ENCODE measurements at places on chromosomes 3 and 15.

DNA sequence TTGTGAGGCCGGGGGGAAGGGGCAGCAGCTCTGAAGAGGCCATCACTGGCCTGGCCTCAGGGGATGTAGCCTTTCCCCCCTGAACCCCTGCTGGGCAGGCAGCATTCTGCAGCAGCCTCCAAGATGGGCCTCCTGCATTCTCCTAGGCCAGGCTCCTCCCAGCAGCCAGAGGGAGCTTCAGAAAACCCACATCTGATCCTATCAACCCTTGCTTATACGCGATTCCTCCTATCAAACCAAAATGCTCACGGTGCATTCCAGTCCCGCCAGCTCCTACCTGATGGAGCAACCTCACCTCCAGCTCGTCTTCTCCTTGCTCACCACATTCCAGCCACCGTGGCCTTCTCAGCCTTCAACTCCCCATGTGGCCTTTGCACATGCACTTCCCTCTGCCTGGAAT lies 85.7 kb downstream of the MEGF11 start:
- DNase-seq = no peak

- DNase-seq = no peak
Measured at GRCh38 chr3:115077501-115078250, 69.4 kb downstream of the ZBTB20 start.

DNA sequence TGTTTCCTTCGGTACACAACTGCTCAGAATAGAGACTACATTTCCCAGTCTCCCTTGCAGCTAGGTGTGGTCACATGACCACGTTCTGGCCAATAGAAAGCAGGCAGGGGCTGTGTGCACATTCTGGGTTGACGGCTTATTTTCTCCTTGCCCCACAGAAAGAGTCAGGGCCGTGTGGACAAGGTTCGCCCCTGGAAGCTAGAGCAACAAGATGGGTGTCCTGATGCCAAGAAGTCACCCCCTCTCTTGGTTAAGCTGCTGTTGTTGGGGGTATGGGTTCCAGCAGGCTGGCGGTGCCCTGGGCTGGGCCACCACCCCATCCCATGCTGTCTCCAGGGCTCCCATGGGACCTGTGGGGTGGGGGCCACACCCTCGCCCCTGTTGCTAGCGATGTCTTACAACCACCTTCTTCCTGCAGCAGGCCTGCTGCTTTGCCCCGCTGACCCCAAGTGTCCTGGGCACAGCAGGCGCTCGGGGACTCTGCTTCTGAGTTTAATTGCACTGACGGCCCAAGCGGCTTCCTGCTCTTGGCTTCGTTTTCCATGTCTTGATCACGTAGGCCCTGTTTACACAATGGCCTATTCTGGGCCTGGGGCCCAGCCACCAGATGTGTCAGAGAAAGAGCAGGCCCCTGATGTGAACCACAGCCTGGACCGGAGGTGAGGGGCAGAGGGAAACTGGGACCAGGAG lies 24.9 kb downstream of the ABTB1 start:
- peak; percentile 58 for DNase-seq

DNA sequence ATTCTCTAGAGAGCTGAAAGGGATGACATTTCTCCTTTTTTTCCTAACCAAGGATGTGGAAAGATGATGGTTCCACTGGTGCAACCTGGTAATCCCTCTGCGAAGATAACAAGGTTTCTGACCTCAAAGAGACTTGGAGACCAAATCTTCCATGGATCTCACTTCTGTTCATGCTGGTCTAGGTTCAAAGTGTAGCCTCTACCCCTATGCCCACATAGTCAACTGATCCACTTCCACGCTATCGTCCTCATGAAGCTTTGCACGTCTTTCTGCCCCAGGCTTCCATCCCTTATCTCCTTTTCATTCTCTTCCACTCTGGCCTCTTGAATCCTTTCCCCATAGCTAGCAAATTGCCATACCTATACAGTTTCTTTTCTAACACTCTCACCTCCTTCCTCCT lies 8.8 kb upstream of the MED12L start:
- no peak for DNase-seq

GRCh38 chr3:139288266-139288821 lies 55.5 kb upstream of the MRPS22 start:
- no peak for DNase-seq

- no peak for DNase-seq
Measured at GRCh38 chr3:41363830-41364523, 164.7 kb downstream of the CTNNB1 start.

GRCh38 chr15:36590838-36591237 lies 11.4 kb downstream of the CDIN1 start:
- no peak for DNase-seq

- no peak for DNase-seq
Measured at GRCh38 chr15:91338766-91339165, 238.7 kb downstream of the SV2B start.

DNA sequence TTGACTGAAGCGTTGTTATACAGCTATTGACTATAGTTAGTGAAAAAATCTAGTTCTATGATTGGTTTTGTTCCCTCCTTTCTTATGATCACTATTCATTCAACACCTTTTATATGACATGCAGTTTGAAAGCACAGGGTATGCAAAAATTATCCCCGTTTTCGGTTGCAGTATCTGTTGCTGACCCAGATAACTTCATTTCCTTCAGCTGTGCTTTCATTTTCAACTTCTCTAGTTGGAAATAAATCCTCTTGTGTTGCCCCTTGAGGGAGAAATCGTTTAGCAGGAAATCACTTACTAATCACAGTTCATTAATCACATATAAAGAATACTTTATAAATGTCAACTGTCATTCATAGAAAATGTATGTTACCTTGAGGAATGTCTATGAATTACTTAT lies 55.1 kb downstream of the MBNL1 start:
- no peak for DNase-seq

- no peak for DNase-seq
Measured at GRCh38 chr15:87761736-87762509, 494.6 kb downstream of the NTRK3 start.

GRCh38 chr15:58139276-58139988 lies 1.3 kb downstream of the AQP9 start:
- DNase-seq = no peak

DNA sequence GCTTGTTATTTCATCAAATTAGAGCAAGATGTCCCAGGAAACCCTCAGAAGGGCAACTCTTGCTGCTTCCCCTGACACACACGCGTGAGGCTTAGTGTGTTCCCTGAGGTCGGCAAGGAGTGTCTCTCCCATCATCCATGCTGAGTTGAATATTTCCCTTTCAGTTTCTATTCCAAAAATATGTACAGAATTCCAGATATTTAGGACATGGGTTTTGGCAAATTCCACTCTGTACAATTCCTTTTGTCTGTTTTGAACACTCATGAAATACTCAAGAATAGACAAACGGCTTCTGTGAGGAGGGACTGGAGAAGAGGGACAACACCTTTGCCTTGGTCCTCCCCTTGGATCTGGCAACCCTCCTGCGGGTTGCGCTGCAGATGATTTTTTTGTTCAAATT lies 138.0 kb downstream of the DUT start:
- DNase-seq = no peak

GRCh38 chr3:112308151-112308911 lies 14.3 kb upstream of the SLC9C1 start:
- no peak for DNase-seq

DNA sequence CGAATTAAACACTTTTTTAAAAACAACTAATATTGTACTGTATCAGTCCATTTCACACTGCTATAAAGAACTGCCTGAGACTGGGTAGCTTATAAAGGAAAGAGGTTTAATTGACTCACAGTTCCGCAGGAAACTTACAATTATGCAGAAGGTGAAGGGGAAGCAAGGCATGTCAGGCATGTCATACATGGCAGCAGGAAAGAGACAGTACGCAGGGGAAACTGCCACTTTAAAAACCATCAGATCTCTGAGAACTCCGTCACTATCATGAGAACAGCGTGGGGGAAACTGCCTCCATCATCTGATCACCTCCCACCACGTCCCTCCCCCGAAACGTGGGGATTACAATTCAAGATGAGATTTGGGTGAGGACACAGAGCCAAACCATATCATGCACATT lies 162.8 kb upstream of the TPM1 start:
- no peak for DNase-seq

DNA sequence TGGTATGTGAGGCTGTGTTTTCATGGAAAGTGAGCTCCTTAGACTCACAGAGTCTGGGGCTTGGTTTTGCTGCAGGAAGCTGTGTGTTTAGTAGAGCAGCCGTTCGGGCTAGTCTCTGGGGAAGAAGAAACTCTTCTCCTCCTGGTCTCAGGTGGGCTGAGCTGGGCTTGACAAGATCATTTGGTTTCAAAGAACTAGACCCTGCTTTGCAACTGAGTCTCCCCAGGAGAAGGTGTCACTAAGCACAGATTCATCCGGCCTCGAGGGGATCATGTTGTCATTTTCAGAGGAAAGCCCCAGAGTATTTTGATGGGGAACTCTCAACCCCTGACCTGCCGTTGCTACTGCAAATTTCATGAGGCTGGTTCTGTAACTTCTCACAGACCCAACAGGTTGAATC lies 188.5 kb downstream of the FAM43A start:
- no peak for DNase-seq

GRCh38 chr15:60634815-60635214 lies 155.9 kb upstream of the ICE2 start:
- no peak for DNase-seq

- DNase-seq = no peak
Measured at GRCh38 chr15:71374607-71375352, 259.5 kb downstream of the THSD4 start.

DNA sequence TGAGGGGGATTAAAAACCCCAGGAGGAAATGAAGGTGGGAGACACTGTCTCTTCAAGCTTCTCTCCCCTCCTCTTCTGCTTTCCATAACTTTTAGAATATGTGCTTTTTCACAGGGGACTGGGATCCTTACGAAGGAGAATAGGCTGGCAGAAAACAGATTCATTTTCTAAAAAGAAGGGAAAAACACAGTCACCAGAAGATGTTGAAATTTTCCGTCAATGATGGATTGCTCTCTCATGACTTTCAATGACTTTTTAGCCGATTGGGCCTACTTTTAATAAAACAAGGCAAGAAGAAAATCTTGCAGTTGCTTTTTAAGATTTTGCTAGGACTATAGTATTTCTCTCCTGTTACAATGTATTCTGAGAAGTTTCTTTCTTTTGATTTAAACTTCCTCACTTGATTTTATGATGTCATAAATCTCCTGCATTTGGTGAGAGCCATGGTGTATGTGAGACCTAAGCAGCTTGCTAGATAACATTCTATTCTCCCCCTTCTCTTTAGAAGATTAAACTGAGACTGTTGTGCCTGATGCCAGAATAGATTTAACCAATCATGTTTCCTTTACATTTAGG lies 241.2 kb downstream of the FEZF2 start:
- no peak for DNase-seq

- peak; percentile 16 for DNase-seq
Measured at GRCh38 chr15:76904461-76905012, 603 bp downstream of the SCAPER start.

GRCh38 chr3:109269577-109270275 lies 46.6 kb downstream of the DPPA2 start:
- DNase-seq = no peak

- peak; percentile 48 for DNase-seq
Measured at GRCh38 chr3:49839193-49839809, 17.1 kb downstream of the TRAIP start.

DNA sequence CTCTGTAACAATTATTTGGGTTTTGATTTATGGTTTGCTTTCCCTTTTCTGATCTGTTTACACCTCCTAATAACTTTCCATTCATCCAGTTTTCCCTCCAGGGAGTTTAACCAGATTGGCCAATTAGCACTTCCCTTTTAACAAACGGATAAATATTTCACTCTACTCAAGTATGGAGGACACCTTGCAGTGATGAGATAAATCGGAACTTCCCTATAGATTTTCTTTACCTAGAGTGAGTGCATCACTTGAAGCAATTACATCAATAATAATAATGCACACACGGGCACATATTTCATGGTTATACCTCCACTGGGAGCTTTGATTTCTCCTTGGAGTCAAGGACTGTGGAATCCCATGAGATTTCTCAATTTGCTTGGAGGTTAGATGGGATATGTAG lies 239.1 kb upstream of the CFAP20DC start:
- DNase-seq = no peak

GRCh38 chr3:51681453-51681852 lies 10.4 kb downstream of the TEX264 start:
- no peak for DNase-seq

DNA sequence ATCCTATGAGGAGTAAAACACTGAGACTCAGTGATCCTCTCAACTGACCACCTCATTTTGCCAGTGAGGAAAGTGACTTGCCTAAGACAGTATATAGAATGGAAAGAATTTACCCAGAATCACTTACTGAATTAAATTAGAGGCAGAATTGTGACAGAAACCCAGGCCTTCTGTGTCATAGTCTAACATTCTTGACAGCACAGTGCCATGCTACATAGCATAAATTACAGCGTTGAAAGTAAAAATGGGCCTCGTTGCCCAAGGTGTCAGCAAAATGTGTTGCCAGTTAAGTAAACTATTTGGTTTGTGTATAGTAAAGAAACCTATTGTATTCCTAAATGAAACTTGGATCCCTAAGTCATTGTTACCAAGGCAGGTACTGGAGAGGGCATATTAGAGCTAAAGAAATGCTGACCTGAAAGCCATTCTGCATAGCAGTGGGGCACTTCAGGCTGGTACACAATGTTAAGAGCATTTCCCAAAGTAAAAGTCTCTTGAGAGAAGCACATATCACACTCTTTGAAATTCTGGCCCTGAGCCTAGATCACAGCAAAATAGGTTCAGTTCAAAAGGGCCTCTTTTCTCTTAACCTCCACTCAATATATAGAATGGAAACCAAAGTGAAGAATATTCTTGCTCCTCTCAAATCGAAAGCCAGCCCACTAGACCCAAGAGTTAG lies 53.8 kb downstream of the HMG20A start:
- no peak for DNase-seq

DNA sequence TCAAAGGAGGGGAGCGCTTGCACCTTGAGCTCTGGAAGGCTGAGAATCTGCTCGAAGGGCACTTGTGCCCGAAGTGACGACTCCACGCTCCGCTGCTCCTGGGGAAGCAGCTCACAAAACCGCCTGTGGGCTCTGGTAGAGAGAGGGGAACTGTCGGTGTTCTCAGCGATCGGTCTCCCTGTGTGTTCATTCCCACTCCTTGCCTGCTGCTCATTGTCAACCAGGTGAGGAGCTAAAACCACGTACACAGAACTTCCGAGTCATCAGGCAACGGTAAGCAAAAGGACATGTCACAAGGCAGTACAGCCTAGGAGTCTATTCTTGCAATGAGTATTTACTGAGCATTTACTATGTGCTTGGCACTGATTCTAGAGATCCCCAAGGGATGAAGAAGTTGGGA lies 1.5 kb downstream of the CIB1 start:
- no peak for DNase-seq

DNA sequence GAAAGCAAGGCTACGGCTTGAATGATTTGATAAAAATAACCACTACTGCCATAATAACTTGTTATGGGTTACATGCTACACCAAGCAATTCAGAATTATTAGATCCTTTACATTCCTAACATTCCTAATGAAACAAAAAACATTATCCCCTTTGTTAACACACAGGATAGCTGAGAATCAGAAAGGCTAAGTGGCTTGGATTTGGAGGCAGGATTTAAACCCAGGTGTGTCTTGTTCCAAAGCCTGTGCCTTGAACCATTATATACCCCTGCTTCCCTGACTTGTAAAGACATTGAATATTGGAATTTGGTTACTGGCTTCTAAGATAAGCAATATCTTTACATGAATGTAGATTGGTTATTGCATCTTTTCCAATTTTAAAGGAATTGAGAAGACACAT lies 417.1 kb upstream of the GOLIM4 start:
- DNase-seq = no peak
